ENCODE measurements at places on chromosomes 6 and 20.

DNA sequence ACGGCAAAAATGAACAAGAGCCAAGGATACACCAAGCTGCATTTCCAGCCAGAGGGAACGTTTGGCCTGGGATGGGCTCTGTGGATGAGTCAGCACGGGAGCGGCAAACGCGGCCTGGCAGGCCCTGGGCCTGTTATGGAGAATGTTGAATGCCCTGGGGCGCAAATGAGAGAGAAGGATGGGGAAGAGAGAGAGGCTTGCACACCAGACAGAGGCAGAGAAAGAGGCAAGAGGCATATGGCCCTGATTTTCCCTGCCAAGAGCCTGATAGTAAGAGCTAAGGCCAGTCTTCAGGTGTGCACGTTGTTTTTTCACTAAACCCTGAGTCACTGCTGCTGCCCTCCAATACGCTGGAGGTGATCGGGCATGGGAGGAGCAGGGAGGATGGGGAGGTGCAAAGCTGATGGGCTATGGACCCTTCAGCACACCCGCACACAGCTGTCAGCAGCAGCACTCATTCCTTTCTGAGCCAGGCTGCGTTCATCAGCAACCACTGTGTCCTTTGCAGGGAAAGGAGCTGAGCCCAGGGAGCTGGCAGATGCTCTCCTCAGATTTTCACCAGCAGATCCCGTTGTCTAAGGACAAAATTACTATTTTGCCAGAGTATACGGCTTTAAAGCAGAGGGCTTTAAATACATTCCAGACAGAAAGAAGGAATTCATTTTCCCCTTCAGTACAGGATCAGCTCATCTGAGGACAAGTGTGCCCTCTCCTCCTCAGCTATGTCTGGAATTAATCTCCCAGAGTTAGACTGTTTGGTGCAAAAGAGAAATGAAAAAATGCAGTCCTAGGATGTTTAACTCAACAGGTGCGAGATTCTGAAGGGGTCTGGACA is 61.7 kb upstream of the SLC22A23 start:
- no peak for DNase-seq

- DNase-seq: no peak
Measured at GRCh38 chr6:166192557-166192956, 24.9 kb upstream of the TBXT start.

DNA sequence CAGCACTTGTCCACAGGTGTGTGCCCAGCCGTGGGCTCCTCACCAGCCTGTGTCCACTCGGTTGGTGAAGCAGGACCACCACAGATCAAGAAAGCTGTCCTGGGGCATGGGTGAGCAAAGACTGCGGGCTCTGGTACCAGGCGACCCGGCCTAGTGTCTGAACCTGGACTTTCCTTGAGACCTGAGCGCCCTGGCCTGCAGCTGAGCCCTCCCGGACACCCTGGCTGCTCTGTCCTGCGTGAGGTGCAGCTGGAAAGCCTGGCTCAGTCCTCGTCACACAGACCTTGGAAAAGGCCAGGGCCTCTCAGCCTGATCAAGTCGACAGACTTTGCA is 201.2 kb upstream of the THBS2 start:
- DNase-seq: no peak

GRCh38 chr20:23363257-23363649 is 1.3 kb downstream of the GZF1 start:
- no peak for DNase-seq

DNA sequence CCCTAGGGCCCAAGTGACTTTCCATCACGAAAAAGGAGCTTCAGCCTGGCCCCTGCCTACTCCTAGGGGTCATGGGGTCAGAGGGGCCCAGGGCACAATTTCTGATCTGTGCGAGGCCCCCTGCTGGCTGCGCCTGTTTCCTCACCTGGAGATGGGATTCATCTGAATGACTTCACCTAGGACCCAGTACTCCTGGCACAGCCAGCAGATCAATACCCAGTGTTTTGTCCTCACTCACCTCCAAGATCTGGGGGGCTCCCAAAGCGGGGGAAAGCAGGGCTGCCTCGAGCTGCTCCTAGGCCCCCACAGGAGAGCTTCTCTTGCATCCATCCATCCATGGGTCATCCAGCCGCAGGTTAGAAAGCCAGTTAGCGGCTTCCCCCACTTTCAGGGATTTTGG is 33.8 kb downstream of the CD40 start:
- no peak for DNase-seq

DNA sequence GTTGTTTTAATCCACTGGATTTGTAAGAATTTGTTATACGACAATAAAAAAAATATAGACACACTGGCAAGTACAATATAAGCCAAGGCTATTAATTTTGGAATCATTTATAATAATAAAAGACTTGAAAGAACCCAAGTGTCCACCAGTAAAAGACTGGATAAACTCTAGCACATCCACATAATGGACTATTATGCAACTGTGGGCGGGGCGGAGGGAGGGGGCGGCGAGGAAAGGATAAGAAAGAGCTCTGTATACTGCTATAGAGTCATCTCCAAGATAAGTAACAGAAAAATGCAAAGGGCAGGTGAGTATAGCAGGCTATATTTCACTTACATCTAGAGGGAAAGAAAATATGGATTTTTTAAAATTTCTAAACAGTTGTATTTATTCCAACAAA is 123.3 kb downstream of the TBC1D32 start:
- DNase-seq: no peak

- no peak for DNase-seq
Measured at GRCh38 chr20:50604451-50604850, 86.9 kb downstream of the RIPOR3 start.

DNA sequence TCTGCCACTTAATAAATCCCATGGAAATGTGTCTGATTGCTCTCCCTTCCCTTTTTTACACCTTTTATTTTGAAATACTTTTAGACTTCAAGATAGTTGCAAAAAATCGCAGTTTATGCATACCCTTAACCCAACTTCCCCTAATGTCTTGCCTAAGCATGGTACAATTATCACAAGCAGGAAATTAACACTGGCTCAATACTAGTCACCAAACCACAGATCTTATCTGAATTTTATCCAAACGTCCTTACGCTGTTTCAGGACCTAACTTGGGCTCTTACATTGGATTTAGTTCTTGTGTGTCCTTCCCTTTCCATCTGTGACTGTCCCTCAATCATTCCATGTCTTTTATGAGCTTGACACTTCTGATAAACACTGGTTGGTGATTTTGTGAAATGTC is 146.3 kb downstream of the ZNF217 start:
- DNase-seq: no peak

DNA sequence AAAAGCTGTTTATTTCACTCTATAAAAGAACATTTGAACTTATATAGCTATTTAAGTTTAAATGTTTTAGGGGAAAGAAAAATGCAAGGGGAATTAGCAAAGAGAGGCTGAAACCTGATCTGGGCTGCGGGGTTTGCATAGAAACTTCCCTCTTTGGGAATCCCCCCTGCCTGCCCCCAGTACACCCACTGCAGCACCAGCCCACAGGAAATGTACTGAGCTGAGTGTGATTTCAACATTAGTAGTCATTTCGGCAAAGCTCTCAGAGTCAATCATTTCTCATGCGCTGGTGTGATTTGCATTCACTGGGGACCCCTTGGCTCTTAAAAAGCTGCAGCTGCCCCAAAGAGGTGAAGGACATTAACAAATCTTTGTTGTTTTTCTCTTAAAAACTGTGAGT is 859.4 kb downstream of the MAFB start:
- no peak for DNase-seq

- DNase-seq: no peak
Measured at GRCh38 chr20:5279661-5280060, 37.1 kb downstream of the PROKR2 start.

DNA sequence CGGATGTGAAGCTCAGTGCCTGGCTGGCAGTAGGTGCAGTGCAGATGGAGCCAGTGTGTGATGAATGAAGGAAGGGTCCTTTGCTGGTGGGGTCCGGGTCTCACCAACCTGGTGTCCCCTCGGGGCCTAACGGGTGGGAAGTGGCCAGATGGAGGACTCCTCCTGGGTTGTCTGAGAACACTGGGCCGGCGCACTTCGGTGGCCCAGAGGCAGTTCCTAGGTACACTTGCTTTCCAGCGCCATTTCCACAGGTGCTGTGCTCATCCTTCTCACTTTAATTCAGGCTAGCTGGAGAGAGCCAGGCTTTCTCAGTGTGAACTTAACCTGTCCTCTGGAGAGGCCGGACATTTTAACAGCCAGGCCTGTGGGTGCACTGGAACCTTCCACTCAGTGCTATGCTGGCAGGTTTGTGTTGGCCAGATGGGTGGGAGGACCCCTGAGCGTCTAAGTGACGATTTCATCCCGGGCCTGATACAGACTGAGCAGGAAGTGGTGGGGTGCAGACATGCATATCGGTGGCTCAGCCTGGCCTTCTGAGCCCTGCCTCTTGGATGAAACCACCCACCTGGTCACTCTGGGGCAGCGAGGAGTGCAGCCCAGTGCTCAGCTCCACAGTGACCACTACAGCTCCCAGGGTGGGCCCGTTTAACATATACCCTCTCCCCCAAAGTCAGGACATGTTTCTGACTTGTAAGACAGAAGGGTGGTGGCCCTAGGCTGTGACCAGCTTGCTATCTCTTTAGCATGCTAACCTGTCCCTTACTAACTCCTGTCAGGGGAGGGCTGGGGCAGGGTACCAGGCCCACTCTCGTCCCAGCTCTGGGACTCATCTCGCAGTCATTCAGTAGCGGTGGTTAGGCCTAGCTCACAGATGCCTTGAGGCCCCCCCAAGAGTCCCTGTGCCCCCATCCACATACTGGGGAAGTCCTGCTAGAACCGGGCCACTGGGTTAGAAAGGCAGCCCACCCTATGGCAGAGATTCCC is 8.2 kb upstream of the PYGB start:
- DNase-seq: no peak

DNA sequence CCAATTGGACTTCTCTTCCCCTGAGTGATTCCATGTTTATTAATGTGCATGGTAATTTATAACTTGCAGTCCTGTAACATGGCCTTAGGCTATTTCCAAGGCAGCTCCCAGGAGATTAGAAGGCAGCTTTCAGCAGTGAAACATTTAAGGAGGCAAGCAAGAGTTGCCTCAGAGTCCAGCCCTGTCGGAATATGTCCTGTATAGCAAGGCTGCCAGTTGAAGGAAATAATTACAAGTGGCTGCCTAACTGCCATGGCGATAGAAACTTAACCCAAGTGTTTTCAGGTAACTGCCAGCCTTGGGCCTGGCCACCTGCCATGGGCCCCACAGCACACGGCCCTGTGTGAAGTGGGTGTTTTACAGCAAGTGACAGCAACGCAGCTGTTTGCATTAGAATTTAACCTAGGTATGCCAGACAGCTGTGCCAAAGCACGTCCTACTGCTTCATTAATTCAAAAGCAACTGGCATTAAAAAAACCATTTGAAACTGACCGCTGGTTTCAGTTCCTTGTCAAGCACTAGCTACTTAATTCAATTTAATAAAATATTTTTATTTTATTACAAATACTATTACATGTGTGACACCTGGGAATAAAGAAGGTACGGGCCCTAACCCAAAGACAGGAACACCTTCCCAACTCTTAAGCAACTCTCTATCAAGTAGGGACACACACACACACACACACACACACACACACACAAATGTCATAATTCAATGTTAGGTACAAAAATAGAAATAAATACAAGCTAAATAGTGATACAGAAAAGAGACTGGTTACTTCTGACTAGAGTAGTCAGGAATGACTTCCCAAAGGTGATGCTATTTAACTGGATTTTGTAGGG is 151.8 kb upstream of the HEY2 start:
- no peak for DNase-seq

DNA sequence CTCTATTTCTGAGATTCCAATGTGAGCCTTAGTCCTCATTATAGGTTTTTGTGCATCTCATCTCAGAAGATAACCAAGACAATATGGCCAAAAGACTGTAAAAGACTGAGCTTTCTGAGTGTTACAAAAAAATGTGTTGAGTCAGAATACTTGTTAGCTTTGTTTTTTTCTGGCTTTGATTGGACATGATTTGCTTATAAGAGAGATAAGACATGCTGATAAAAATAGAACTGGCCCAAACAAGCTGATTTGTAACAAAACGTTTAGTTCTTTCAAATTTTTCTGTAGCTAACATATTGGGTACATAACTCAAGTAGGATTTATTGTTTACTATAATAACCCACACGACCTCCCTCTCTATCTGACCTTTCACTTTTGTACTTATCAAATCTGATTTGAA is 32.9 kb downstream of the FILIP1 start:
- no peak for DNase-seq

GRCh38 chr6:107237992-107238660 is 122.8 kb upstream of the BEND3 start:
- DNase-seq: no peak

DNA sequence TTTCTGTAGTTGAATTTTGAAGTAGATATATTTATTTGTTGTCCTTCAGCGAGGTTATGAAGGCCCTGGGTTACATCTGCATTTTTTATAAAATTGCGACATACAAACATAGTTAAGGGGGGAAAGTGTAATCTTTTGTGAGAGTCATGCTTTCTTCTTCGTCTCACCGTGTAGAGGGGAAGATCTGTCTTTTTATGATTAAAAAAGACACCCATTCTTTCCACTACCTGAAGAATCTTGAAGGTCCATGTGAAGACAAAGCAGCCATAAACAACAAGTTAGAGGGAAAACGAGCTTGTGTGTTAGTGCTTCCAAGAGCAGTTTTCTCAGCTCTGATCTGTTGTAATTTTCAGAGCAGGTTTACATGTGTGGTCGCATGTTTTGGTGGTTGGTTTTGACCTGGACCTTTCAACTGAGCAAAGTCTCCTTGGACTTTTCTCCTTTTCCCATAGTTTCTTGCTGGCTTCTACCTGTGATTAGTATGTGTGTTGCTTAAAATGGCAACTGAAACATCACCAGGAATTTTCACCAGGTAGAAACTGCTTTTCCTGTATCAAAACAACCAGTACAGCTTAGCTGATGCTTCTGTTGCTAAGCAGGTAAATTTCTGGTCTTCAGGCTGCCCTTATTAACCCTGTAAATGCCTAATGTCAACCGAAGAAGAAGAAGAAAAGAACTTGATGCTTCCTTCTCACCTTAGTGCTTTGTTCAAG is 37.3 kb downstream of the RREB1 start:
- DNase-seq: no peak

DNA sequence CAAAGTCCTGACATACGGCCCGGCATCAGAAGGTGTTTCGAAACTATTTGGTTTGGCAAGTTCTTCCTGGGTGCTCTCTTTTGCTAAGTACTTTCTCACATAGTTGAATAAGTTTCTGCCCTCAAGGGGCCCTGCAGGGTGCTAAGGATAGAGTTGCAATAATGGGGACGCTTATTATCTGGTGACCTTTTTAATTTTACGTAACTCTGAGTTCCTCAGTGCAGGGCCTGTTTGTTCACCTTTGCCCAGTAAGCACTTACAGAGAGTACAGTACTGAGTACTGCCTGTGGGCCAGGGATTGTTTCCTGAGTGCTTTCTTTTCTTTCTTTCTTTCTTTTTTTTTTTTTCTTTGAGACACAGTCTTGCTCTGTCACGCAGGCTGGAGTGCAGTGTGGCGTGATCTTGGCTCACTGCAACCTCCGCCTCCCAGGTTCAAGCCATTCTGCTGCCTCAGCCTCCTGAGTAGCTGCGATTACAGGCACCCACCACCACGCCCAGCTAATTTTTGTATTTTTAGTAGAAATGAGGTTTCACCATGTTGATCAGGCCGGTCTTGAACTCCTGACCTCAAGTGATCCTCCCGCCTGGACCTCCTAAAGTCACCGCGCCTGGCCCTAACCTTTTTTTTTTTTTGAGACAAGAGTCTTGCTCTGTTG is 4.5 kb upstream of the PXMP4 start:
- DNase-seq: no peak

- DNase-seq: no peak
Measured at GRCh38 chr6:155378276-155378675, 64.0 kb upstream of the TFB1M start.
